ENCODE measurements at places on chromosomes 1 and 21. TPM values are rescaled to one million over a fixed set of nuclear protein-coding genes. Genes with fewer than 3 reads are reported as not detected.

The KCNT2 gene
- total RNA-seq, result 3.9 TPM

The LTN1 gene
- total RNA-seq, result 34.1 TPM

The ZFYVE9 gene
- 32.5 TPM for total RNA-seq

The ASAP3 gene
- 48.0 TPM for total RNA-seq

The PROK1 gene
- 70.6 TPM for total RNA-seq

The NPPA gene
- total RNA-seq, result not detected

The CD2 gene
- total RNA-seq, result 1.4 TPM

The NUDT4B gene
- 22.8 TPM for total RNA-seq

The KRTAP19-1 gene
- not detected for total RNA-seq

The PCAT6 gene
- 11.5 TPM for total RNA-seq

The MIXL1 gene
- 0.68 TPM for total RNA-seq

The BRINP2 gene
- total RNA-seq, result 6.1 TPM

The TSACC gene
- total RNA-seq, result 748 TPM

The KIF21B gene
- total RNA-seq, result 23.3 TPM

The CD53 gene
- 9.5 TPM for total RNA-seq

The GRIK3 gene
- total RNA-seq, result 3.1 TPM

The APOBEC4 gene
- 4.9 TPM for total RNA-seq

The TFAP2E gene
- total RNA-seq, result 1.9 TPM

The LORICRIN gene
- total RNA-seq, result 0.25 TPM

The CKS1B gene
- 84.3 TPM for total RNA-seq

The S100A7A gene
- not detected for total RNA-seq

The PLXNA2 gene
- 5.5 TPM for total RNA-seq

The KRTAP19-8 gene
- 10.5 TPM for total RNA-seq

The LCK gene
- 0.79 TPM for total RNA-seq

The CNN3 gene
- 45.9 TPM for total RNA-seq

The KIAA0040 gene
- total RNA-seq, result 8.2 TPM

The PHC2 gene
- total RNA-seq, result 130 TPM

The PSRC1 gene
- total RNA-seq, result 34.0 TPM

The MPL gene
- 0.47 TPM for total RNA-seq

The ANKRD65 gene
- 10.4 TPM for total RNA-seq

The TIE1 gene
- 16.8 TPM for total RNA-seq

The MATN1 gene
- 0.62 TPM for total RNA-seq

The ERRFI1 gene
- total RNA-seq, result 47.9 TPM

The CRNN gene
- total RNA-seq, result 0.43 TPM

The OLIG2 gene
- total RNA-seq, result not detected

The FAM78B gene
- 13.9 TPM for total RNA-seq

The THEM5 gene
- total RNA-seq, result not detected

The CLDN17 gene
- total RNA-seq, result not detected

The LAMC2 gene
- 3.4 TPM for total RNA-seq

The IGSF9 gene
- total RNA-seq, result 10.2 TPM

The FAM177B gene
- total RNA-seq, result 0.71 TPM

The BSND gene
- 0.19 TPM for total RNA-seq

The OR2AJ1 gene
- total RNA-seq, result not detected

The DNAJC28 gene
- 7.3 TPM for total RNA-seq

The UBL4B gene
- total RNA-seq, result 34.1 TPM

The KDM1A gene
- total RNA-seq, result 157 TPM

The TARDBP gene
- 207 TPM for total RNA-seq

The IVL gene
- total RNA-seq, result not detected

The PPM1J gene
- 45.5 TPM for total RNA-seq

The CASQ2 gene
- total RNA-seq, result 1.9 TPM

The F11R gene
- total RNA-seq, result 38.3 TPM

The RPTN gene
- total RNA-seq, result 0.06 TPM

Measured in testis (tissue), 5 donors.